ENCODE measurements at places on chromosomes 6 and 20.
A peak's percentile ranks its signal among the peaks of the same experiment; 100 is the strongest.

DNA sequence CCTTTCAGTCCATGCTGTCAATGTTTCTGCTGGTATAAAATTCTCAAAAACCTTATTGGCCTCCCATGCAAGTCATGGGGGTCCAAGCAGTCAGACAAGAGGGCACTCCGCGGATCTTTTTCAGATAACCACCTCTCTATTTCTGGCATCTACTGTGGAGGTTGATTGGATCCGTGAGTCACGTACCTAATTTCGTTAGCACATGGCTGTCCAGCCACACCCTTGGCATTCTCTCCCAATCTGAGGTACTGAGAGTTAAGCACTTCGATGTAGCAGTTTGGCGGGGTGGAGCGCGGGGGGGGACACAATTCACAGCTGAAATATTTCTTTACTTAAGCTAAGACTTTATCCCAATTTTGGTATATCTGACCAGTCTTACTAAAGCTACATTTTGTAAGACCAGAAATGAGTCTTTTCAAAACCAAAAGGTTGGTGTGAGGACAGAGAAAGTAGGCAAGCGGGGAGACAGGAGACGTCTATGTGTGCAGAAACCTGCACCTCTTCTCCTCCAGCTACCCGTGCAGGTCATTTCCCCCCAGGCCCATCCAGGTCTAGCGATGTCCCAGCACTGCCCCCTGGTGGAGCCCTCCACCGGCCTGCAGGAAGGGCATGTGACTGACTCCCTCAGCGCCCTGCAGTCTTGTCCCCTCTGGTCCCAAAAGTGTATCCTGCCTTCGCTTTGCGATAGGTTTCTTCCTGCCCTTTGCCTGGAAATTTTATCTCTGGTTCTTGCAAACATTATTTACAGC is 113.1 kb downstream of the ADAT2 start:
- peak; percentile 17 for DNase-seq

DNA sequence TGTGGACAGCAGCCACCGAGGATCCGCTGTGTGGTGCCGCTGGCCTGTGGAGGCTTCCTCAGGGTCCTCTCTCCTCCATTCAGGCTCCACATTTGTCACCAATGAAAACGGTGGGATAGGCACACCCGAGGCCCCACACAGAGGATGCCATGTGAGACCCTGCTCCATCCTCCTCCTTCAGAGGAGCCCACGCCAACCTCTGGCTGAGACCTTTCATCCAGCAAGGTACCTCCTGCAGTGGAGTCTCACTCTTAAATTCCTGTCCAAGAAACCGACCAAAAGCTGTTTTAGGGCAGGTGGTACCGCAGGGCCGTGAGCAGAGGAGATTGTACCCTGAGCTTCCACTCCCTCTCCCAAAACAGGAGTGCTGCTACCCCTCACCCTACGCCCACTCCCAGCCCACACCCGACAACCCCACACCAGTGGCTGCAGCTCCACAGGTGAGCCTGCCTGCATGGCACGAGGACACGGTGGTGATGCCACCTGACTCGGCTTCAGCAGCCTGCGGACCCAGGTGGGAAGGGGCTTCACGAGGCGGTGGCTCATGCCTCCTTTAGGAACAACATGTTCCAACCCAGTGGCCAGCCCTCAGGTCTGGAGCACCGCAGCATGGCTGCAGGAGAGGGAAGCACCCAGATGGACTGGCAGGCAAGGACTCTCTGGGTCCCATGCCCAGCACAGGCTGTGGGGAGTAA is 237.6 kb upstream of the AFDN start:
- DNase-seq, result no peak

DNA sequence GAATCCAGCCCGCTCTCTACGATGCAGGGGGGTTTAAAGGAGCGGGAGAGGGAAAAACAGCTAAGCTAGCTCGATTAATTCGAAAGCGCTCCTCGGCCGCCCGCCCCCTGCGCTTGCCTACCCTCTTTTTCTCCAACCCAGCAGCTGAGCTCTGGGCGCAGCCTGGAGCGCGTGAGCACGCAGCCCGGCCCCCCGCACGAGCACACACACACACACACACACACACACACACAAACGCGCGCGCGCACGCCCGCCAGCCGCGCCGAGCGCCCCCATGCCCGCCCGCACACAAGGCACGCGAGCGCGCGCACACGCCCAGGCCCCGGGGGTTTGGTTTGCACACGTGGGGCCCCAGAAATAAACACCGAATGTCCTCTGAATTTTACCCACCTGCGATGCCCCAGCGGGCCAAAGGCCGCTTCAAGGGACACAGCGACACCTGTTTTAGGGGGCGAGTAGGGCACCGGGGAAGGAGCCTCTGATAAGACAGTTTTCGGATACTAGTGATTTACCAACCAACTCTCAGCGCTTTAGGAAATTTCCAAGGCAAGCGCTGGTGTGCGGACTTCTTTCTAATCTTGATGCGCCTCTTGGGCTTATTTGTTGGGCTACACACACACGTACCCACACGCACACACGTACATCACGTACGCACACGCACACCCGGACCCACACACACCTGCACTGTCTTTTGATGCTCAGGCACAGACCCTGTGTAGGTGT is 802 bp upstream of the NRN1 start:
- no peak for DNase-seq

GRCh38 chr6:10363911-10364310 is 51.0 kb downstream of the TFAP2A start:
- no peak for DNase-seq
